Hematopoietic multipotent progenitor cell treated with erythropoietin and hydrocortisone succinate and interleukin-3 and kit ligand, for 6 days (in vitro differentiated cells): ENCODE measurements at places on chromosomes 7 and 10.

DNA sequence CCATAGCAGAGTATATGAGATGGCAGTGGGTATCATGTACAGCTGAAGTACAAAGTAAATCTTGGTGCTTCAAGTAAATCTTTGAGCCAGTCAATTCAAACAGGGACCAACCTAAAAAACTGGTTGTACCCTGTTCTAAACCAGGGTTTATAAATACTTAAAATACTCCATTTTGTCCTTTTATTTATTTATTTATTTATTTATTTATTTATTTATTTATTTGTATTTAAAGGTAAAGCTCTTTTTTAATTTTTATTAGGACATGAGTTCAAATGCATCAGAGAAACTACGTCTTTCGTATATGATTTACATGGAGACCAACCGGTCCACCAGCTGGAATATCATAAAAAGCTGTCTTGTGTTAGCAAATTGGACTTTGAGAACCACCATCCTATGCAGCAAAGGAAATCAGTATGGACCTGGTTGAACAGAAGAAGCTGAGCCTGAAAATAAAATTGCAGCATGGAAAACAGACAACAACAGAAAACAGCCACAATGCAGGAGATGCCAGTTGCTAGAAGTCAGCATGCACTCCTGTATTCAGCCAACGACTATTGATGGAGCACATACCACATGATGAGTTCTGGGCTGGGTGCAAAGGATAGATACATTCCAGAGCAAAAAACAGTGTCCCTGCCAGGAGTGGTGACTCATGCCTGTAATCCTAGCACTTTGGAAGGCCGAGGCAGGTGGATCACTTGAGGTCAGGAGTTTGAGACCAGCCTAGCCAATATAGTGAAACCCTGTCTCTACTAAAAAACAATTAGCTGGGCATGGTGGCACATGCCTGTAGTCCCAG, 60.0 kb downstream of the PLXNA4 start:
- no peak for DNase-seq

GRCh38 chr10:104622175-104622574, 18.9 kb upstream of the SORCS3 start:
- no peak for DNase-seq

DNA sequence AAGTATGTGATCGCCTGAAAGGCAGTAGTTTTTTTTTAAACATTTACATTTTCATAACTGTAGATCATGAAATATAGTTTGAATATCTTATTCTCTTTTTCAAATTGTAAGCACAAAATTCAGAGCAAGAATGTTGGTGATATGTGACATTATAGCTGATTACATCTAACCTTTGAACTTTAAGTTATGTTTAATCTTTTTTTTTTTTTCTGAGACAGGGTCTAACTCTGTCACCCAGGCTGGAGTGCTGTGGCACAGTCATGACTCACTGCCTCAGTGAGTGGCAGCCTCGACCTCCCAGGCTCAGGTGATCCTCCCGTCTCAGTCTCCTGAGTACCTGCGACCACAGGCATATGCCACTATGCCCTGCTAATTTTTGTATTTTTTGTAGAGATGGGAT, 278.7 kb upstream of the NEBL start:
- no peak for DNase-seq

GRCh38 chr7:129827467-129827990, 125.2 kb downstream of the UBE2H start:
- no peak for DNase-seq

DNA sequence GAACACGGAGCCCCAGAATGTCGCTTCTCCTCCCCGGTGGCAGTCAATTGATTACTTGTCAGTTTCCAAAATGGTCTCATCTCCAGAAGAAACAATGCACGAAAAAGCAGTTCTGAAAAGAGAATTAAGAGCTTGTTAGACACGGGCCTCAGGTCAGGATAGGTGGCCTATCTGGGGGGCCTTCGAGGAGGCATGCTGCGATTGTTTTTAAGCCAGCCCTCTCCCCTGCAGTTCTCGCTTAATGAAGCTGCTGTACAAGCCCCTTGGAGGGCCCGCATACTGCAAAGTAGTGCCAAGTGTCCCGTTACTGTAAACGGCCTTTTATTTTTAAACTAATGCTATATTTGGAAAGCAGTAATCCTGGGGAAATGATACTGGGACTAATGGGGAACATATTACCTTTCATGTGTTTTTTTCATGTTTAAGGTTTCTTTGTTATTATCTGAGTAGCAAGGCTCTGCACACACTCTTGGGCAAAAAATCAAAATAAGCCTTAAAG, 114.8 kb upstream of the TCF7L2 start:
- DNase-seq: no peak

DNA sequence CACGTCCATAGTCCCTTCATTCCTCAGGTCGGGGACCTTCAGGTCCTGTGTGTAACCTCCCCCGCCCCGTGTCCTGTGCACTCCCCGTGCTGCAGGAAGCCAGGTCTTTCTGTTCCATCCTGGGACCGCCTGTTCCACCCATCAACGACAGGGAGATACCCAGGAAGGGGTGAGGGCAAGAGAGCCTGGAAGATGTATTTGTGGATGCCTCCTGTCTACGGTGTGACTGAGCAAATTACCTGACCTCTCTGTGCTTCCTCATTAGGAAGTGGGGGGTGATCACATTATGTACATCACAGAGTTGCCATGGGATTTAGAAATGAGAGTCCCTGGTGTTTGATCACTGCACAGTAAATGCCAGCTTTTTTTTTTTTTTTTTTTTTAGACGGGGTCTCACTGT, 46.3 kb downstream of the GRID2IP start:
- no peak for DNase-seq

- DNase-seq: no peak
Observed at GRCh38 chr7:151299940-151300645, 41.5 kb upstream of the NUB1 start.

- DNase-seq: no peak
Observed at GRCh38 chr10:7308826-7309225, 102.0 kb downstream of the SFMBT2 start.

- no peak for DNase-seq
Observed at GRCh38 chr7:70730451-70731110, 401.4 kb upstream of the GALNT17 start.

GRCh38 chr7:151404216-151405011, 5.4 kb downstream of the WDR86 start:
- no peak for DNase-seq

DNA sequence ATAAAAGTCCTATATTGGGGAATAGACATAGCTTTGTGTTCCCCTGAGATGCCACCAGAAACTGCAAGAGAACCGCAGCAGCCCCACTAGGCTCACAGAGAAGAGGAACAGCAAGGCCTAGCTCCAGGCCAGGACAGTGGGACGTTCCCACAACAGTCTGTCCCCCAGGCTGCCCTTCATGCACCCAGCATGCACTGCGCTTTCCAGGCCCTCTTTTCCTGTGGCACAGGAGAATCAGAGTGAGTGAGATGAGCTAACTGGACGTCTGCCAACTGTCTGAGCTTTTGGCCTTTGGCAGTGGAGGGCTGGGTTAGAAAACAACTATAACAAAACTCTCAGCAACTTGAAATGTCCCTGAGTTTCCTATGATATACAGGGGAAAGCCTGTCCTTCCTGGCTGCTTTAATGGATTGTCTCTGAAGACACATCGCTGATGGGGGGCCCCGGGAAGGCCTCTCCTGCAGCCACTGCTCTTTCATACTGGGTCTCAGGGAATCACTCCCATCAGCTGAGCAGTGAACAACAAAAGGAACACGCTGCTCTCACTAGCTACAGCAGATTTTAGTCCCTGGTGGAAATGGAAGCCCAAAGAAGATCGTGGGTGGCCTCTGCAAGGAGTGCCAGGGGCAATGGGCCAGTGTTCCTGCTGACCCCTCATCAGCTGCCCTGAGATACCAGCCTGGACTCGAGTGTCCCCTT, 53.5 kb downstream of the PODXL start:
- peak; percentile 54 for DNase-seq

DNA sequence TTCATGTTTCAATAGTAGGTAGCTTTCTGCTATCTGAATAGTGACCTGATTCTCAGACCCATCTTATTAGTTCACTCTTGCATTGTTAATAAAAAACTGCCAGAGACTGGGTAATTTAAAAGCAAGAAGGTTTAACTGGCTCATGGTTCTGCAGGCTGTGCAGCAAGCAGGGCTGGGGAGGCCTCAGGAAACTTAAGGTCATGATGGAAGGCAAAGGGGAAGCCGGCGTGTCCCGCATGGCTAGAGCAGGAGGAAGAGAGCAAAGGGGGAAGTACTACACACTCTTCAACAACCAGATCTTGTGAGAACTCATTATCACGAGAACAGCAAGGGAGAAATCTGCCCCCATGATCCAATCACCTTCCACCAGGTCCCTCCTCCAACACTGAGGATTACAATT, 185.2 kb upstream of the PITRM1 start:
- DNase-seq: no peak

DNA sequence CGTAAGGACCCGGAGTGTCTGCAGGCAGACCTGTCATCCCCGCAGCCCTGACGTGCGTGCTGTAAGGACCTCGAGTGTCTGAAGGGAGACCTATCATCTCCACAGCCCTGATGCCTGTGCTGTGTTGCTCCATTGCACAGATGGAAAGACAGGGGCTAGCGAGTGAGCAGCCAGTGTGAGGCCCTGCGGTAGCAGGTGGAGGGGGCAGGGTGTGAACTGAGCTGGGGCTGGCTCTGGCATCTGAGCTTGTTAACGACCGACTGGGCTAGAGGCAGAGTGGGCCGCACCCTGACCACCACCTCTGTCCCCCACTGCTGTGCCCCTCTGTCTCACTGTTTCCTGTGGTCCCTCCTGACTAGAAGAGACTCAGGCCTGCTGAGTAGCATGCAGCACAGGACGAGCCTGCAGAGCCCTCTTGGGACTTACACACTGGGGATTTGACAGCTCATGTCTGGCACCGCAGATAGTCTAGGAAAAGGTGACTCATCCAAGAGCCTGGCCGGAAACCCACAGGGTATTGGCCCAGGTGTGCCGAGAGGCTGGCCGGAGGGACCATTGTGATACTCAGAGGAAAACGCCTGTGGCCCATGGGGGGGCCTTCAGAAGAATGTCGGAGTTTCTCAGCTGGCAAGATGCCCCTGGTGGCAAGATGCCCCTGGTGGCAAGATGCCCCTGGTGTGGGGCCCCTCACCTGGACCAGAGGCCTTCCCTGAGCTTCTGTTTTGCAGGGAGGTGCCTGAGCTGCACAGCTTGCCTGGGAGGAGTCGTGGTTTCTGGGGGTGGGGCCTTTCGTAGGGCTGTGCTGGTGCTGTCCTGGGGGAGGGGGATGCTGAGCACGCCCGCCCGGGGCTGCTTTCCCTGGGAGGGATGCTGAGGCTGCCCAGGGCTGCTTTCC, 34.3 kb downstream of the INPP5A start:
- DNase-seq: peak; percentile 80

GRCh38 chr7:43021431-43021830, 89.3 kb downstream of the MRPL32 start:
- DNase-seq: no peak

DNA sequence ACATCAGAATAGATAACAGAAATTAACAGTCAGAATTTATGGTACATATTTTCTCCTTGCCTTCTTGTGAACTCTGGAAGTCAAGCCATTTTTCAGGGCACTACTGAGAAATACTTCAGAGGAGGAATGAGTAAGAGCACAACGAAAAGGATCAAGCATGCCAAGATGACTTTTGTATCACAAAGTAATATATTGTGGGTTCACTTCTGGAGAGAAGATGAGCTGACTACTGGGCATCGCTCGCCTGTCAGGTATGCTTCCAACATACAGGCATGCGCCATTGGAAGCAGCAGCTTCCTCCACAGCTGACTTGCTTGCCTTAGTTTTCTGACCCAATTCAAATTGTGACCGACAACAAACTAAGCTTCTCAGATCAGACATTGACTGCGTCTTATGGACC, 137.3 kb downstream of the VTI1A start:
- no peak for DNase-seq

DNA sequence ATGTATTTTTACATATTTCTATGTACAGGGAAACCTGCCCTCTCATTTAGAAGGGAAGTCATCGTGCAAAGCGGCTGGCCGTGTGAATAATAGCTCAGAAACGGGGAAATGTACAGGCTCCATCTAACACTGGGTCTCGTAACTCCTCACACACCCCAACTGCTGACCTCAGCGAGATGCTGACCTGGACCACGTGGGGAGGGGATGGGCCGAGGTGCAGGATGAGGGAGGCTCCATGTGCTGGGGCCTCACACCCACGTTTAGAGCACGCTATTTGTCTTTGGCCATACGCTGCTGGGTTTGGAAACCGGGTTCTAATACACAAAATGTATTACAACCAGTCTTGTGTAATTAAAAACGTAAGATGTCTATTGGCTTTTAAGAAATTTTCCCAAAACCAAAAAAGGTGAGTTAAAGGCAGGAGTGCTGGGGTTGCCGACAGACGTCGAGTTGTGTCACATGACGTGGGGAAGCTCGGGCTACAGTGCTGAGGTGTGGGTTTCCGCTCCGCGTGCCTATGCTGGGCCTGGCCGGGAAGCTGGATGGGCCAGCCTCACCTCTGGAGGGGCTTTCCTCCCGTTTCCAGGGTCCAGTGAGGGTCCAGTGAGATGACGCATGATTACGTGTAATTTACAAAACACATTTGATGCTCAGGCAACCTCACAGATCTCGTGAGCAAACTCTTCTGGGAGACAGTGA, 215.6 kb downstream of the DNAJB6 start:
- DNase-seq: no peak

GRCh38 chr10:78053211-78053868, 19.7 kb downstream of the RPS24 start:
- no peak for DNase-seq

DNA sequence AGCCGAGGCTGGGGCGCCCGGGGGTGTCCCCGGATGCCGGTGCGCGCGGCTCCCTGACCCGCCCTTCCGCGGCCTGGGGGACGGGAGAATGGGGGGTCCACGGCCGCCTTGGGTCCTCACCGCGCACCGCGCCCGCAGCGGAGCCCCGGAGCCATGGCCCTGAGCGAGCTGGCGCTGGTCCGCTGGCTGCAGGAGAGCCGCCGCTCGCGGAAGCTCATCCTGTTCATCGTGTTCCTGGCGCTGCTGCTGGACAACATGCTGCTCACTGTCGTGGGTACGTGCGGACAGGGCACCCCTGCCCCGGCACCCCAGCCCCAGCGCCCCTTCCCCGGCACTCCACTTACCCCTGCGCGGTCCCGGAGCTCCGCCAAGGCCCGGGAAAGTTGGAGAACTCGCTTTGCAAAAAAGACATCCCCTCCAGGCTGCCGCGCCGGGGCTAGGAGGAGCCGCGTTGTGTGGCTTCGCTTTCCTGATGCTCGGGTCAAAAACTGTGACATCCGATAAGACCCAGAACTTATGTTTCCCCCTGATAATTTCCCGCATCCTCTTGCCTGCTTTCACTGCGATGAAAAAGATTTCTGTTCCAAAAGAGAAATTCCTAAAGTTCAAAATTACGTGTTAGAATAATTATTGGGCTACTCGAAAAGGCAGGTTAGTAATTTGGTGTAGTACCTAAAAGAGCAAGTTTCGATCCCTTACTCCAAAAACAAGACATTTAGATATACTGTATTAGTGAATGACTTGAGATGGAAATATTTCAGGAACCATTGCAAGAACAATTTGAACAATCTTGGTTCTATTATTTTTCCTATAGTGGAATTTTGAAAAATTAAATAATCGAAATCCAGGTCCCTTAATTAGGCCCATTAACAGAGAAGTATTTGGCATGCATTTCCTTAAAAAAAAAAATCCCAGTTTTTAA, 888 bp downstream of the SLC18A2 start:
- peak; percentile 64 for DNase-seq
